ENCODE measurements at places on chromosomes 6 and 20.

- DNase-seq = no peak
Observed at GRCh38 chr6:90708206-90708737, 121.4 kb upstream of the MAP3K7 start.

DNA sequence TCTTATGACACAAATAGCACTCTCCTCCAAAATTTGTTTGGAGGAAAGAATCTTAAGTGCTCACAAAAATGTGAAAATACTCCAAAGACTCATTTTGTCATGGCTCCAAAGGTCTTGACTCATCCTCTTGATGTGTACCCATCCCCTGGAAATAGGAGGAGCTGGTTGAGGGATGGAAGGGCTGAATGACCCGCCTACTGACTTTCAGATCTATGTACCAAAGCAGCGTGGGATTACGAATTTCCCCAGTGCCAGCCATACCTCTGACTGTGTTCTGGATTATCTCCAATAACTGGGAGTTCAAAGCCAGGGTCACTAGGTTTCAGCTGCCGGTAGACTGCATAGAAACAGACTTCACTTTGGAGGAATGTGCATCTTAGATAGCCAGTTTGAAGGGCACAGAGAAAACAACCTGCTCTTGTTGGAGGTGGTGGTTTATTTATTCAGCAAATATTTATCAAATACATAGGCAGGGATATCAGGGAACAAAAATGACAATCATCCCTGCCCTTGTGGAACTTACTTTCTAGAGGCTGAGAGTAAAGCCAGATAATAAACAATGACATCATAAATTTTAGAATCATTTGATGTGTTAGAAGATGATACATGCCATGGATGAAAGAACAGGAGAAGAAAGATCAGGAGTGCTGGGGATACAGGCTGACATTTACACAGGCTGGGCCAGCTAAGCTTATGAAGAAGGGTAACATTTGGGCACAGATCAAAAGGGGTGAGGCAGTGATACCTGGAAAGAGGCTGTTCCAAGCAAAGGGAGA lies 246.6 kb downstream of the TBXT start:
- DNase-seq = no peak

DNA sequence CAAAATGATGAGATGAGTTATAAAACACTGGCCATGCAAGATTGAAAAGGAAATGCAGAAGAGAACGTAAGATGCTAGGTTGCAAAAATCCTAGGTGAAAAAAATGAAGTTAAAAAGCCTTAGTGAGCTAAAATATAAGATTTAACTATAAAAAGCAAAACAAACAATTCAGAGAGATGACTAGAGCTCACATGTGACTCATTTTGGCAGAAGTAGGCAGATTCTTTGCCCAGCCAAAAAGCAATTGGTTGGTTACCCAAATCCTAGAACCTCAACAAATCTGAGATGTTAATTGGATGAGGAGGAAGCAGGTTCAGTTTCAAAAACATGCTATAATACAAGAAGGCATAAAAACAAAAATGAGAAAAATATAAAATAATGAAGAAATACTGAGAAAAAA lies 249.1 kb downstream of the OGFRL1 start:
- DNase-seq = no peak

GRCh38 chr6:19896693-19897010 lies 59.5 kb downstream of the ID4 start:
- no peak for DNase-seq
